ENCODE measurements at places on chromosomes 13 and 19.

DNA sequence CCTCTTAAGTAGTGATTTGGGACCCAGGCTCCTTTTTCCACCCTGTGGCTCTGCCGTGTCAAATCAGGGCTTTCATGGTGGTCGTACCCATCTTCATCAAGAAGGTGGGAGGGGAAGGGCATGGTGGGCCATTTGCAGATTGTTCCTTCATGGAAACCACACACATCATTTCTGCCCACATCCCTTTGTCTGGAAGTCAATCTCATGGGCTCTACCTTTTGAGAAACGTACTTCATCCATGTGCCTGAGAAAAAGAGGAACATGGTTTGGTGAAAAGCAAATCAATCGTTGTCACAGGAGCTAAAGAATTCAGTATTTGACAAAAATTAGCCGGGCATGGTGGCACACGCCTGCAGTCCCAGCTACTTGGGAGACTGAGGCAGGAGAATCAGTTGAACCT lies 233.4 kb downstream of the FOXO1 start:
- DNase-seq: no peak

DNA sequence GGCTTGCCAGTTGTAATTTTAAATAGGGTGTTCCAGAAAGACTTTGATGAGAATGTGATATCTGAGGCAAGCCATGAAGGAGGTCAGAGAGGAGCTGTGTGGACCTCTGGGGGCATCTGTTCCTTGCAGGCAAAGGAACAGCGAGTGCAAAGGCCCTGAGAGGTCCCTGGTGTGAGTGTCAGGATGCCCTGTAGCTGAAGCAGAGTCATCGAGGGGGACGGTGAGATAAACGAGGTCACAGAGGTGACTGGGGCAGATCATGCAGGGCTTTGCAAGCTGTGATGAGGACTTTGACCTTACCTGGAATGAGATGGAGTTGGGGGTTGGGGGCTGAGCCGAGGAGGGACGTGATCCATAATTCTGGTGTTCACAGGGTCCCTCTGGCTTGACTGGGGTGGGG lies 75.0 kb downstream of the RYR1 start:
- DNase-seq: no peak

DNA sequence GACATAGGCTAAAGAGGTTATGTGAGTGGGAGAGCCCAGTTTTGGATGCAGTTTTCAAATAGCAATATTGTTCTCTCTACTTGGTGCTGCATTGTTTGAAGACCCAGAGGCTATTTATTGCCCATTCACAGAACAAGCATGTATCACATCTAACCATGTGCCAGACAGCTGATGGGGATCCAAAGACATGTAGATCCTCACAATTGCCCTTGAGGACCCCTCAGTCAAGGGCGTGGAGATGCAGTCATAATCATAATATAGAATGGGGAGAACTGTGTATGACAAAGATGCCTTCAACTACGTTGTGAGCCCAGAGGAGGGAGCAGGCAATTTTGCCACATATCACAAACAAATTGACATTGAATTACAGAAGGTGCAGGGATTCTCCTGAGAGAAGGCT lies 70.5 kb downstream of the NHLRC3 start:
- no peak for DNase-seq

DNA sequence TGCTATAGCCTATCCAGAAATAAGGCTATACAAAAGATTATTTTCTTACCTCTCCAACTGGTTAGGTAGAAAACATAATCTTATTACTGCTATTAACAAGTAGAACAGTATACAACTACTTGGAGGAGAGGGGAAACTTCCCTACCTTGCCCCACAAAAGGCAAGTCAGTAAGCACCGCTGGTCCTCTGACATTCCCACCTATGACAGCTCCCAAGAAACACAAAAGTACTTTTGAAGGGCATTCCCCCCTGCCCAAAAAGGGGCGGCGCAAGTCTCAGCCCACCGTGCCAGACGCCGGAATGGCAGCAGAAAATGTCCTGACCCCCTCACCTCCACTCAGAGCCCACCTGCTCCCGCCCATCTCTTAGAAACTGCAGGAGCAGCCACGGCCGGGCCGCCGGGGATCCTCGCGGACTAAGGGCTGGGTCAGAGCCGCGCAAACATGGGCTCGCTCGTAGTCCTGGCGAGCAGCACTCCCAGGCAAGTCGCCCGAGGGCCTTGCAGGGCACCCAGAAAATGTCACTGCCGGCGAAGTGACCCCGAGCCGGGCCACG lies 437 bp downstream of the SUCLA2 start:
- peak; percentile 16 for DNase-seq

DNA sequence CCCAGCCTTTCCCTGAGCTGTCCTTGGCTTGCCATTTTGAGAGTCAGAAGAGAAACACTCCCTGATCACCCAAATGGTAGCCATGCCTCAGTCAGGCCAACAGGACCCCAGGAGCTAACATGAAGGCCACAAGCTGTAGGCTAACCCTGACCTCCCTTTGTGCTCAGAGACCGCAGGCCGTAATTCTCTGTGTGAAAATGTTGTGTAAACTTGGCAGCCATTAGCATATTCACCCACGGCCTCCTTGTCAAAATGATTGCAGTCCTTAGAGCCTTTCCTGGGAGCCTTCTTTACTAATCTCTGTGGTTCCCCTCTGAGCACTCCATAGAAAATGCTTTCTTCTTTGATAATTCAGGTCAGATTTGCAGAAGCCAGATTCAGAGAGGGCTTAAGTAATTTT lies 418.9 kb downstream of the COG6 start:
- DNase-seq: peak; percentile 50

DNA sequence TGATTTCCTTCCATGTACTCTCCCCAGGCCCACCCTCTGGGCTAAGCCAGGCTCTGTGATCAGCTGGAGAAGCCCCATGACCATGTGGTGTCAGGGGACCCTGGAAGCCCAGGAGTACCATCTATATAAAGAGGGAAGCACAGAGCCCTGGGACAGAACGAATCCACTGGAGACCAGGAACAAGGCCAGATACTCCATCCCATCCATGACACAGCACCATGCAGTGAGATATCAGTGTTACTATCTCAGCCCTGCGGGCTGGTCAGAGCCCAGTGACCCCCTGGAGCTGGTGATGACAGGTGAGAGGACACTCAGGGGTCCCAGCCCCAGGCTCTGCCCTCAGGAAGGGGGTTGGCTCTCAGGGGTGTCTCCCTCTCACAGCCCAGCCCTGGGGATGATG lies 27.5 kb upstream of the KIR3DL3 start:
- no peak for DNase-seq

DNA sequence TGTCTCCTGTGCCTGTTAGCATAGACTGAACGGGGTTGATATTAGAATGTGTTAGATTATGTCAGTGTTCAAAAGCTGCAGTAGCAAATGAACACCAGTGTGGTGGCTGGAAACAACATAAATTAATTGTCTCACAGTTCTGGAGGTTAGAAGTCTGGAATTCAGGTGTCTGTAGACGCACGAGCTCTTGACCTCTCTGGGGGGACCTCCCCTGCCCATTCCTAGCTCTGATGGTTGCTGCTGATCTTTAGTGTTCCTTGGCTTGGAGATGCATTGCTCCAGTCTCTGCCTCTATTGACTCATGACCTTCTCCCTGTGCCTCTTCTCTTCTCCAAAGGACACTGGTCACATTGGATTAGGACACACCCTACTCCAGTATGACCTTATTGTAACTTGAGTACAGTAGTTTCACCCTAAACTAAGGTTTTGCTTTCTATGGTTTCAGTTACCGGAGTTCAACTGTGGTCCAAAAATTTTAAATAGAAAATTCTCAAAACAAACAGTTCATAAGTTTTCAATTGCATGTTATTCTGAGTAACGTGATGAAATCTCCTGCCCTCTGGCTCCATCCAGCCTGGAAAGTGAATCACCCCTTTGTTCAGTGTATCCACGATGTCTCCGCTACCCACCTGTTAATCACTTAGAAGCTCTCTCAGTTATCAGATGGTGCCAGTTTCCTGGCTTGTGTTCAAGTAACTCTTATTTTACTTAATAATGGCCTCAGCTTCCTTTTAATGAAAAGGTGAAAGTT lies 273.2 kb downstream of the MYO16 start:
- peak; percentile 63 for DNase-seq

DNA sequence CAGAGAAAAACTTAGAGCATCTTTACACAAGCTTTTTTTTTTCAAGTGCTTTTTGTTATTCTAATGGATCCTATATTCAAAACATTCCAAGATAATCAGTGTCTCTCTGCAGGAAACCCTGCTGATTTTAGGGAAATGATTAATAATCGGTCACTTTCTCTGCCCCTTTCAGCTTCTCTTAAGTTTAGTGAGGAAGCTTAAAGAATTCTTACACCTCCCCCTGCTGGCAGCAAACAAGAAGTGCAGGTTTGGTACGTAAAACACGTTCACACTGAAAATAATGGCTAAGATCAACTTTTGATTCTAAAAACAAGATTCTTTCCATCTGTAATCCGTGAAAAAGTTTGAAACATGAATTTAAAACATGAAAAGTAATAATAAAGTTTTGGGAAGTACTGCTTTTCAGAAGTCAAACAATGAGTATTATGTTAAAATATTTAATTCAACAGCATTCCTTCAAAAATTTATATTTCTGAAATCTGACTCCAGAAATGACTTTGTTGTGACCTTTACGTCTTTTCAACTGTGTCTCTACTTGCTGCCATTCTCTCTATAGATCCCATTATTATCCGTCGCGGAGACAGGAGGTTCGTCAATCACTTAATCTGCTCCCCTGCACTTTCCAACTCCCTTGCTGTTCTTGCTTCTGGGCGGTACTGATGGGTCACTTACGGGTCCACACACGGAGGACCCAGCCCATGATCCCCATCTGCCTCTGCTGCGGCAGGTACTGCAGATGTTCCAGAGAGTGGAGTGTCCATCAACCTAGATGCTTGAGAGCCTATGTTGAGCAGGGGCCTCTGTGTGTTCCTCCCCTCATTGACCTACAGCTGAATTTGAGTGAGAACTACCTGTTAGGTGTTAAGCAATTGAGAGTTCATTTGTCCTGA lies 203.1 kb upstream of the EDNRB start:
- DNase-seq: peak; percentile 83

- no peak for DNase-seq
Observed at GRCh38 chr13:80548915-80549314, 208.0 kb upstream of the SPRY2 start.

GRCh38 chr19:1072371-1073015 lies 5.5 kb downstream of the ARHGAP45 start:
- DNase-seq: no peak

GRCh38 chr13:27665333-27665732 lies 43.6 kb downstream of the POLR1D start:
- peak; percentile 28 for DNase-seq

GRCh38 chr13:44758630-44759383 lies 182.7 kb upstream of the TSC22D1 start:
- peak; percentile 92 for DNase-seq

GRCh38 chr13:107851670-107852069 lies 363.7 kb downstream of the LIG4 start:
- DNase-seq: no peak

GRCh38 chr13:29597706-29598105 lies 2.2 kb upstream of the SLC7A1 start:
- no peak for DNase-seq

DNA sequence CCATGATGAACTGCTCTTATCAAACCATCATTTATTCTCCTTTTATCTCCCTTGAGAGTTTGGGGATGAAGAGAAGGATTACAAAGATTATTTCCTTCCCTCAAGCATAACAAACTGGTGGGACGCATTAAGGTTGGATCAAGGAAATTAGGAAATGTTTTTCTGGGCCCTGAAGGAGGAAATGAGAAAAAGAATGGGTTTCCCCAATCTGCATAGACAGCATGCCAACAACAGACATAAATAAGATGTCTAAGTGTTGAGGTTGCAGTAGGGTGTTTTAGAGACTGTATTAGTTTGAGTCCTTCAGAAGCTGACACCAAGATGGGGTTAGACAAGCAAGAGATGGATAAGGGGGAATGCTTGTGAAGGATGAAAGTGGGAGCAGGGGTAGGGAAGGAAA lies 7.3 kb downstream of the EPSTI1 start:
- no peak for DNase-seq

DNA sequence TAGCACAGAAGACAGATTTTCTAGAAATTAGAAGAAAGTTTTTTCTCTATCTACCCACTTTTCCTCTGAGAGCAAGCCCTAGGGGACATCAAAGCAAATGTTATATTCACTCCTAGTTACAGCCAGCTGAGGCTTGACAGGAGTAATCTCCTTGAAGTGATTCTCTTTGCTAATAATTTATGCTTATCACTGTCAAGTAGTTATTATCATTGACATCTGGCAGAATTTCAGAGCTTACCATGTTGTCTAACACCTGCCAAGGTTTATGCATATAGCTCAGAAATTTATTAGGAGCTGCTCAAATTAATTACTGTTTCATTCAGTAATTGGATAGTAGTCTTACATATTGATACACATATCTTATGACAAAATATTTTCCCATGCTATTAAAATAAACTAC lies 465.9 kb upstream of the ATXN8OS start:
- DNase-seq: no peak

DNA sequence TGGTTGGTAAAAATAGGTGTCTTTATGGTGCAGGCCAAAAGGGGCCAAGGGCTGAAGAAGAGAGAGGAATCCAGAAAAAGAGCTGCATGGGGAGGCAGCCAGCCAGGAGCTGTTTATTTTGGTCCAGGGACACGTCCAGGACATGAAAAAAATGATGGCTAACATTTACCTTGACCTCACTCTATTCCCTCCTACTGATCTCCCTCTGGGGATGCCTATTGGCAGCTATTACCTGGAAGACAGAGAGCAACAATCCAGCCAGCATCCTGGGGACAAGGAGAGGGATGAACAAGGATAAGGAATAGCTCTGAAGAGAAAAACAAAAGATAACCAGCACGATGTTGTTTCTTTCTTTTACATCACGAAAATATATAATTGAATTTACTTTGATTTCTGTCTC lies 1599.6 kb downstream of the SLITRK5 start:
- no peak for DNase-seq

GRCh38 chr13:91962946-91963345 lies 564.5 kb downstream of the GPC5 start:
- no peak for DNase-seq

GRCh38 chr19:8036434-8037099 lies 16.0 kb upstream of the CCL25 start:
- DNase-seq: no peak

DNA sequence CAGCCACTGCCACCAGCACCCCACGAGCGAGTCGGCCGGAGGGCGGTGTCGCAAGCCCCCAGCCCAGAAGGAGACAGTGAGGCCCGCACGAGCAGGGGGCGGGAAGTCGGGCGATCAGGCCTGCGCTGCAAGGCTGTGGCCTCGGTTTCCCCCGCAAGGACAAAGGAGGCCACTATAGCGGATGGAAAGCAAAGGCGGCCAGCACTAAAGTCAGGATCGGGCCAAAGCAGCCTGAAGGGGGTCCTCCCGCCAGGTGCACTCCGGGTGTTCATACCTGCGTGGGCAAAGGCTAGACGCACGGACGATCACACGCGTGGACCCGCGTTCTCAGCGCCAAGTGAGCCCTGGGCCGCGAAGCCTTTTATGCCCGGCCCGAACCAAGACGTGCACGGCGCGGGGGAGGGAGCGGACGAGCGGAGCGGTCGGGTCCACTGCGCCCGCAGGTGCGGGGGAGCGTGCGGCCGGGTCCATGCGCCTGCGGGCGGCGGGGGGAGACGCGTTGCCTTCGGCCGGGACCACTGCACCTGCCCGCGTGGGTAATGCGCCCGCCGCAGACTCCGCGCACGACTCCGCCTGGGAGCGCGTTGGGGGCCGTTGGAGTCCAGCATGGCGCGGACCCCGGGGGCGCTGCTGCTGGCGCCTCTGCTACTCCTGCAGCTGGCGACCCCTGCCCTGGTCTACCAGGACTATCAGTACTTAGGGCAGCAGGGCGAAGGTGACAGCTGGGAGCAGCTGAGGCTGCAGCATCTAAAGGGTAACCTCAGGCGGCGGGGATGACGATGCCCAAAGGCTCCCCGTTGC lies at the start of the genes PRDX2 and THSD8:
Gene PRDX2, minus strand, starts transcription at position 335 of the 801 bp plus-strand sequence. CDS start 539 bp downstream, outside the sequence.
Gene THSD8, plus strand, starts transcription at position 604 of the 801 bp plus-strand sequence. Its CDS starts 3 bp downstream, at position 607.
- peak; percentile 83 for DNase-seq
